ENCODE measurements at places on chromosomes 3 and 15. TPM values are rescaled to one million over a fixed set of nuclear protein-coding genes. Genes with fewer than 3 reads are reported as not detected.

Gene IMPG2
- under 0.01 TPM for total RNA-seq

Gene EHHADH
- total RNA-seq, result 9.9 TPM

Gene NPAP1
- not detected for total RNA-seq

Gene ACAN
- total RNA-seq, result 7.0 TPM

Gene GMPPB
- total RNA-seq, result 28.5 TPM

Gene DNAH1
- total RNA-seq, result 2.0 TPM

Gene ANKRD63
- total RNA-seq, result not detected

Gene MAP6D1
- total RNA-seq, result 3.4 TPM

Gene ACSBG1
- not detected for total RNA-seq

Gene GPX1
- 125 TPM for total RNA-seq

Gene SNX4
- 29.9 TPM for total RNA-seq

Gene CLDN16
- 0.38 TPM for total RNA-seq

Gene KLHL40
- total RNA-seq, result not detected

Measured in regular cardiac myocyte (primary cell).